ENCODE measurements at places on chromosomes 5 and 9. TPM values are rescaled to one million over a fixed set of nuclear protein-coding genes. Genes with fewer than 3 reads are reported as not detected.

- DNase-seq: no peak
Measured at GRCh38 chr5:167953151-167953798, 338.2 kb upstream of the WWC1 start.

- DNase-seq: no peak
Measured at GRCh38 chr5:151156507-151157420, 815 bp downstream of the ANXA6 start.

DNA sequence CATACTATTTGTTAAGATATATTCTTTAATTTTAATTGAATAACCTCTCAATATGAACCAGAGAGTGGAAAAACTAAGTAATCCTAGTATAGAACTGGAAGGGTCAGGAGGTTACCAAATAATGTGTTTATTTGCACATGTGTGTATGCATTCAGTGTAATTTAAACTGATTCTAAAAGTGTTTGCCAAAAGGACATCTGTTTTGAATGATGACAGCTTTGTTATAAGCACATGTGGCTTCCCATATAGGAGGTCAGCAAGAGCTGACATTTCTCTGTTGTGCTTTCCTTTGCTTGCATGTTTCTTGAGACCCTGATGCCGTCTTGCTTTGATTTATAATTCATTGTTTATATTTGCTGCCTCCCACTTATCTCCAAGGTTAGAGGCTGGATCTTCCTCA lies 383.4 kb downstream of the BRINP1 start:
- peak; percentile 51 for DNase-seq

DNA sequence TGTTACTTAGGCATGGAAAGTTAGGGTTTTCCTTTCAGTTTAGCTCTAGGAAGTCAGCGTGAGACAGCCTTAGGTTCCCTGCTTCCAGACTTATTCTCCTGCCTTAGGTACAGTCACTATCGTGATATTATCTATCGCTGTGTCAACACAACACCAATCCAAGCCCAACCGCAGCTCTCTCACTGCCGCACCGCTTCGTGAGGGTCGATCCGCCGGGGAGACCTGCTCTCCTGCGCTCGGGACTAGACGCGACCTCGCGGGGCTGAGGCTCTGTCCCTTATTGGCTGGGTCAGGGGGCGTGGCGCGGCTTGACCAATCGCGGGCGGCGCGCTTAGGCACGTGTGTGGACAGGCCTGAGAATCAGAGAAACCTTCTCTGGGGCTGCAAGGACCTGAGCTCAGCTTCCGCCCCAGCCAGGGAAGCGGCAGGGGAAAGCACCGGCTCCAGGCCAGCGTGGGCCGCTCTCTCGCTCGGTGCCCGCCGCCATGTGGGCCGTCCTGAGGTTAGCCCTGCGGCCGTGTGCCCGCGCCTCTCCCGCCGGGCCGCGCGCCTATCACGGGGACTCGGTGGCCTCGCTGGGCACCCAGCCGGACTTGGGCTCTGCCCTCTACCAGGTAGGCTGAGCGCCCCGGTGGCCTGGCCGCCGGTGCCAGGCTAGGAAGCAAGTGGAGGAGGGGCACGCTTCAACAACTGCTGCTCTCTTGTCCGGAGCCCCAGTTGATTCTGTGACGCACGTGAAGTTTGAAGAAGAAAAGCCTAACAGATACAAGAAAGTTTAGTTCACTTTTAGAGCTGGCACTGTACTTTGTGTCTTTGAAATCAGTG lies at the start of gene MCCC2:
TSS of gene MCCC2 (plus strand) at position 400 of the 825 bp plus-strand sequence. CDS start at position 486, 86 bp downstream.
- peak; percentile 93 for DNase-seq

DNA sequence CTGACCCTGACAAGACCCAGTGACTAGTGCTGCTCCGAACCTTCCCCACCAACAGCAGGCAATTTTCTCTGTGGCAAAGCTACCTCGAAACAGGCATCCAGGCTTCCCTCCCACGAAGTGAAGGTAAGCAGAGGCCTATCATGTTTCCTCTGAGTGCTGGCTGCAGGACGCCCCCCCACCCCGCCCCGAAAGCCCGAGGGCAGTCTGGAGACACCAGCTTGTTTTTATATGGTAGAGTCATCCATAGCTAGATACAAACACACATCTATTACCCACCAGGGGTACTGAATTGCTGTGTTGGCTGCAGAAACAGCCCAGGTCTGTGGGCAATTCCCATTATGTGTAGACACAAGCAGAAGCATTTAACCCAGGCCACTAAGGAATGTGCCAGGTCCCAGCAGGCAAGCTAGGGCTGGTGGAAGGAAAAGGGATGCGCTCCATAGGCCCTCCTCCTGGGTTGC lies 40.4 kb downstream of the LIX1 start:
- no peak for DNase-seq

- DNase-seq: no peak
Measured at GRCh38 chr5:172952034-172952511, 7.2 kb upstream of the RPL26L1 start.

- DNase-seq: no peak
Measured at GRCh38 chr5:133662578-133662977, 50.2 kb upstream of the FSTL4 start.

GRCh38 chr9:5264219-5264595 lies 33.0 kb downstream of the INSL4 start:
- DNase-seq: no peak

- no peak for DNase-seq
Measured at GRCh38 chr5:28961816-28962215, 1923.4 kb upstream of the CDH9 start.

GRCh38 chr5:124888050-124888506 lies 141.6 kb upstream of the ZNF608 start:
- DNase-seq: no peak

DNA sequence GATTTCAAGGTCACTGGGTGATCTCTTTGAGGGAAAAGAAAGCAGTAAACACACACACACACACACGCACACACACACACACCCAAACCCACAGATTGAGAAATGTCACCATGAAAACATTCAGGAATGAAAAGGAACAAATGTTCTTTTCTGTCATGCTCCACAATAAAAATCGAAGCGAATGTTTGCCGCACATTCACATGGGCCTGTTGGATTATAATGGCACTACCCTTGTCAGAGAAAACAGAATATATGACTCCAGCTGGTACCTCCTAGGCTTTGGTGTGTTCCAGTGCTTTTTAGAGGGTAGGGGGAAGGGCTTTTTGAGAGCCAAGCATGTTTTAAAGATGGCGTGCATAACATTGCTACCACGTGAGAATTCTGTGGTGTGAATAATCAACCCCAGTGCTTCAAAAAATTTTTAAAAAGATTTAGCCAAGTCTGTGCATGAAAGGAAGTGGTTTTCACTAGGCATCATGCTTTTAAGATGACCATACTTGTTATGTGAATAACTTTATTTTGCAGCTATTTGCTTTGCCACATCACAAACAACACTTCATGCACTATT lies 120.8 kb upstream of the ZNF608 start:
- no peak for DNase-seq

GRCh38 chr9:134284273-134284672 lies 42.0 kb upstream of the RXRA start:
- DNase-seq: no peak

DNA sequence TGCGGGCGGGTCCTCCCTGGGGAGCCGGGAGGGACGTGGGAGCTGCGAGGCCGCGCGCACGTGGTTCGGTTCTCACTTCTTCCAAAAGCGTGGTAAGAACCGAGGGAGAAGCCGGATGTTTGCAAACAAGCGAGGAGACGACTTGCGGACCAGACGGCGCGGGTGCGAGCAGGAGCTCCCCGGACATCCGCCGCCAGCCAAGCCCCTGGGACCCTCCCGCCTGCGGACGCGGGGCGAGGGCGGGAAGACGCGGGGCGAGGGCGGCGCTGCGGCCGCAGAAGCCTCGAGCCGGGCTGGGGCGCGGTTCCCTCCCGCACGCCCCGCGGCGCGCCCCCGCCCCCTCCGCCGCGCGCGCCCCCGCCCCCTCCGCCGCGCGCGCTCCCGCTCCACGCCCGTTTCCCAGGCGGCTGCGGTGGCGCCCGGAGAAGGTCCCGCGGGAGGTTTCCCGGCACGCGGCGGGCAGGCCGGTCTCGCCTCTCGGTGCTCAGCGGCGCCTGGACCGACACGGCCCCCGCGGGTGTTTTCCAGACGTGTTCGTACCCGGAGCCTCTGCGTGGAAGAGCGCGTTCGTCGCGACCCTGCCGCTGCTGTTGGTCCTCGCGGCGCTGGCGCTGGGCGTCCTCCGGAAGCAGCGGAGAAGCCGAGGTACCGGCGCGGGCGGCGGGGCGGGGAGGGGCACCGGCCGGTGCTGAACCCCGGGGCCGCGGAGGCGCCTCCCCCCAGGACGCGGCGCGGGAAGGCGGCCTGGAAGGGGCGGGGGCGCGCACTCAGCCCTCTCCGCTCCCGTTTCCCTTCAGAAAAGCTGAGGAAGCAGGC lies 12.8 kb downstream of the BTNL9 start:
- DNase-seq: no peak

DNA sequence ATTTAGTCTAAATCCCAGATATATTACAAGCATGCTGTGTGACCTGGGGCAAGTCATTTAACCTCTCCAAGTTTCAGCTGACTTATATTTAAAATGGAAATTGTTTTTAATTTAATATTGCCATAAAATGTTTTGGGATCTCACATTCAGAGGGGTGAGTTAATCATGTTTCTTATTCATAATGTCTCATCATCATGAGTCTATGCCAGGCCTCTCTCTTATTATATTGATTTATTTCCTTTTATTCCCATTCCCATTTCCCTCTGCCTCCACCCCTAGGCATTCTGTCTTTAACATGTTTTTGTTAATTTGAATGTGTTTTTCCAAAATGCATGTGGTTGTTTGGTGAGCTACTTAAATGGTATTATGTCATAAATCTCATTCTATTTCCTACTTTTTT lies 39.0 kb upstream of the TTC1 start:
- no peak for DNase-seq

- no peak for DNase-seq
Measured at GRCh38 chr5:91956738-91957137, 573.6 kb upstream of the ARRDC3 start.

DNA sequence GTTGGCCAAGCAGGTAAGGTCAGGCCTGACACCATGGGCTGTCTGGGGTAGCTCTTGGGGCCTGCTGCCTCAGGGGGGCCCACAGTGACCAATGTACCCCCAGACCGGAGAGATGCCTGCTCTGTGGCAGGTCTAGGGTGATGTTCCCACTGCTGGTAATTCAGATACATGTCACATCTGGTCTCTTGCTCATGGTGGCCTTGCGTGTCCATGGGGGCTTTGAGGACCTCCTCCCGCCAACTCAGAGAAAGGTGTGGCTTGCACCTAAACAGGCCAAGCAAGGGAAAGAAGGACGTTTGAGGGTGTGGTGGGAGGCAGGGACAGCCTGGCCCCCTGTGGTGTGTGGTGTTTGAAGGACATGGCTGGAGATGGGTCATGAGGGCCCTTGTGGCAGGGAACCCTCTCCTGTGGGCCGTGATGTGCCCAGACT lies 75.2 kb downstream of the PHF2 start:
- DNase-seq: no peak

DNA sequence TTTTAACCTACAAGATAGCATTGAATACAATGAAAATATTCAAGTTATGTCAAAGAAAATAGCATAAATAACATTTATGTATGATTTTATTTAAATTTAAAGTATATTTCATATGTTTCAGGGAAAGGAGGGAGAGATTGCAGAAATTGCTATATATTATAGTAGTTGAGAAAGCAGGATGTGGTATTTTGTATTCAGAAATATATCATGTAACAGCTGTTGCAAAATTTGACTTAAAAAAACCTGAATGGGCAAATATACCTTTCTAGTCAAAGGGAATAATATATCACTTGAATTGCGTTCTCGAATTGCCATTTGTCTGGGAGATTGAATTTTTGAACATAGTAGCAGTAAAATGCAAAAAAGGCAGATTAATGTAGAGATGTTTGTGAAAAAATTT lies 80.6 kb downstream of the PAM start:
- DNase-seq: no peak

GRCh38 chr9:120608421-120608820 lies 28.5 kb upstream of the CDK5RAP2 start:
- no peak for DNase-seq

- DNase-seq: no peak
Measured at GRCh38 chr5:127428748-127429147, 88.7 kb upstream of the PRRC1 start.

DNA sequence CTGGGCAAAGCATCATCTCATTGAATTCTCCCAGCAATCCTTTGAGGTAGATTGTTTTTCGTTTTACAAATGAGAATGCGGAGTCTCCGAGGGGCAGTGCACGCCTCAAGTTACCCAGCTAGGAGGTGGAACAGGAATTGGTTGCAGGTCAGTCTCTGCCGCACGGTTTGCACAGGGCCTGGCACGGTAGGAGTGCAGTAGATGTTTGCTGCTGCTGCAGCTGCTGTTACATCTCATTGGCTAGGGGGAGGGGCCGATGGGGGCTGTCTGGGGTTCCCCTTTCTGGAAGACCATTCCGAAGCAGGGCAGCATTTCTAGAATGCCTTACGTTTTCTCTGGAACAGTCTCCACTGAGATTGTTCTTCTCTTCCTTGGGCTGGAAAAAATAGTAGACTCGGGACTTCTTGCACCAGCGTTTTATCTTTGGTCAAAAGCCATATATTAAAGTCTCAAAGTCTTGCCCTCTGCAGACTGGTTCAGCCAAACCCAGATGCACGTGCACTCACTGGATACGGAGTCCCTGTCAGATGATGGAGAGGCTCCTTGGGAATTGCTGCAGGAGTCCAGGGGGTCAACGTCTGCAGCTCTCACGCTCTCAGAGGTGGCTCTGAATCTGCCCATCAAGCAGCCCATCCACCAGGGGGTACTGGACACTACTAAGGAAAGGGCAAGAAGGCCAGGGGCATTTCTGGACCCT lies 1.2 kb downstream of the USP20 start:
- no peak for DNase-seq

GRCh38 chr5:42020788-42021530 lies 95.9 kb downstream of the FBXO4 start:
- DNase-seq: no peak

DNA sequence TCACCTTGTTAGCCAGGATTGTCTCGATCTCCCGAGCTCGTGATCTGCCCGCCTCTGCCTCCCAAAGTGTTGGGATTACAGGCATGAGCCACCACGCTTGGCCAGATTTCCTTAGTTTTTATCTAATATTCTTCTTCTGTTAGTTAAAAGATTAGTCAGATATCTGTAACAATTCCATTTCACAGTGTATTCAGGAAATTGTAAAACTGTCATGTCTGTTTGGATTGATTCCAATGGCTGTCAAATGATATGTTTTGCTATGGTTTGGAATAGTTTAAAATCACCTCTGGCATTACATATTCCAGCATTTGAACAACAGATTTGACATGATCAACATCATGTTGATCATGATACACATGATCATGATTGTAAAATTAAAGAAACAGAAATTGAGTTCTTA lies 193.6 kb upstream of the DAB2 start:
- DNase-seq: no peak

Gene SLC24A2
- 1.2 TPM for polyA plus RNA-seq

Gene GRM6
- polyA plus RNA-seq: 0.72 TPM

Gene GADD45G
- polyA plus RNA-seq: 14.3 TPM

Gene GABRA1
- not detected for polyA plus RNA-seq

Gene ZNF484
- 5.1 TPM for polyA plus RNA-seq

Gene NIM1K
- polyA plus RNA-seq: 0.70 TPM

Gene ELAVL2
- polyA plus RNA-seq: 2.7 TPM

Gene C1QTNF3
- polyA plus RNA-seq: 50.5 TPM

Gene TSSK1B
- not detected for polyA plus RNA-seq

Gene GALNT10
- polyA plus RNA-seq: 20.0 TPM

Gene PCBD2
- polyA plus RNA-seq: 11.6 TPM

Gene HRH2
- 0.94 TPM for polyA plus RNA-seq

Data from hindlimb muscle (tissue), 1 donor.